ENCODE measurements at places on chromosomes 2 and 18. TPM values are rescaled to one million over a fixed set of nuclear protein-coding genes. Genes with fewer than 3 reads are reported as not detected.

The COLEC12 gene
- 0.08 TPM for total RNA-seq

The SERPINB2 gene
- total RNA-seq = 0.05 TPM

The HK2 gene
- 0.98 TPM for total RNA-seq

The MAPRE3 gene
- 12.7 TPM for total RNA-seq

The COX7A2L gene
- total RNA-seq = 154 TPM

The GKN2 gene
- total RNA-seq = 2.4 TPM

The ASPRV1 gene
- total RNA-seq = 0.23 TPM

The DCDC2C gene
- total RNA-seq = 0.55 TPM

The CHRNG gene
- not detected for total RNA-seq

The BUB1 gene
- 50.0 TPM for total RNA-seq

The CD28 gene
- total RNA-seq = not detected

The DSEL gene
- total RNA-seq = 0.27 TPM

The SNED1 gene
- total RNA-seq = 0.18 TPM

The SPDYA gene
- total RNA-seq = 0.32 TPM

The DUSP2 gene
- total RNA-seq = 0.54 TPM

The DIPK1C gene
- not detected for total RNA-seq

The KCNS3 gene
- 1.5 TPM for total RNA-seq

The MAL gene
- total RNA-seq = not detected

The NFU1 gene
- total RNA-seq = 50.5 TPM

The LRRC30 gene
- total RNA-seq = not detected

The HMSD gene
- not detected for total RNA-seq

The TDRD15 gene
- not detected for total RNA-seq

Data from A549 treated with CORT108297 at 1 μM for 4 hours (cell line).